ENCODE measurements at places on chromosomes 7 and 10.

DNA sequence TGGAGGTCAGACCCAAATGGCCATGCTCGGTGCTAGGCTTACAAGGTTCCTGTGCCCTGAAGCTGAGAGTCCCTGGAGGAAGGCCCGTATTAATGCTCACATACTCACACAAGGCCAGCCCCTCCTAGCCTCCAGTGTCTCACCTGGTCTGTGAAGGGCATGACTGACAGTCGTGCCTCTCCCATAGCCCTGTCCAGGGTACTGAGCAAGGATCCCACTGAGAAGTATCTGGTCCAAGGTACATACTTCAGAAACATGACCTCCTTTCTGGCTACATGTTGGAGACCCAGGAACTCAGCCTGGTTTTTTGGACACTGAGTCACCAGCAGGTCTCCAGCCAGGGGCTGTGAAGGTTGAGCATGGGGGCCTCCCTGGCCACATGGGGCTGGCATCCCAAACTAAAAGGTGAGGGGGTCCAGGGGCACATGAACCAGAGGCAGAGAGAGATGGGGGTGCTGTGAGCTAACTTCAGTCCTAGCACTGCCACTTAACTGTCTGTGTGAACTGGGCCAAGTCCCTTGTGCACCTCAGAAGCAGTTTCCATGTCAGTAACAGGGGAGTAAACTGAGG, 17.6 kb upstream of the RASGEF1A start:
- DNase-seq = no peak

GRCh38 chr7:69776611-69777010, 178.3 kb downstream of the AUTS2 start:
- DNase-seq = peak; percentile 48

DNA sequence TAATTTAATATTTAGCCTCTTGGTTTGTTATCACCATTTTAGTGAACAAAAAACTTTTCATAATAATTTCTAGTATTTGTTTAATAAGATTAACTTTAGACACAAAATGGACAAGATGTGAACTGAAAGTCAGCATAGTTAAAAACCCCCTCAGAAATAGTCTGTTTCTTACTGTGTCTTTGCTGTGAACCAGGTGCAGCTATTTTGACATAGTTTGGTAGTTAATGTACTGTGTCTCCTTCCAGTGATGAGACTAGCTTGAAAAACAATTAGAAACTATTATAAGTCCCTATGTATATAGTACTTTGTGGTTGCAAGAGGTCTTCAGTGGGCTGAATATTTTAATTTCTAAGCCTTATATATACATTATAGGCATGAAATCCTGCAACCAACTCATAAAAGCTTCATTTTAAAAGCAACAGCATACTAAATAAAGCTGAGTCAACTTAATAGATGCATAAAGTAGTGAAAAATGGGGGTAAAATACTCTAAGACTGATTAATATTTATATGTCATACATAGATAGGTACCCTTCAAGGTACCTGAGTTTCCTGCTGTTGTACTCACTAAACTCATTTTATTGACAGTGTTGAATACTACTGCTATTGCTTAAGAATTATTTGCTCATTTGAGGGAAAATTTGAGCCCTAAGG, 19.2 kb downstream of the DMTF1 start:
- no peak for DNase-seq

- DNase-seq = no peak
Measured at GRCh38 chr7:101575168-101575567, 53.9 kb downstream of the MYL10 start.

- no peak for DNase-seq
Measured at GRCh38 chr10:29517352-29517923, 117.3 kb downstream of the SVIL start.

DNA sequence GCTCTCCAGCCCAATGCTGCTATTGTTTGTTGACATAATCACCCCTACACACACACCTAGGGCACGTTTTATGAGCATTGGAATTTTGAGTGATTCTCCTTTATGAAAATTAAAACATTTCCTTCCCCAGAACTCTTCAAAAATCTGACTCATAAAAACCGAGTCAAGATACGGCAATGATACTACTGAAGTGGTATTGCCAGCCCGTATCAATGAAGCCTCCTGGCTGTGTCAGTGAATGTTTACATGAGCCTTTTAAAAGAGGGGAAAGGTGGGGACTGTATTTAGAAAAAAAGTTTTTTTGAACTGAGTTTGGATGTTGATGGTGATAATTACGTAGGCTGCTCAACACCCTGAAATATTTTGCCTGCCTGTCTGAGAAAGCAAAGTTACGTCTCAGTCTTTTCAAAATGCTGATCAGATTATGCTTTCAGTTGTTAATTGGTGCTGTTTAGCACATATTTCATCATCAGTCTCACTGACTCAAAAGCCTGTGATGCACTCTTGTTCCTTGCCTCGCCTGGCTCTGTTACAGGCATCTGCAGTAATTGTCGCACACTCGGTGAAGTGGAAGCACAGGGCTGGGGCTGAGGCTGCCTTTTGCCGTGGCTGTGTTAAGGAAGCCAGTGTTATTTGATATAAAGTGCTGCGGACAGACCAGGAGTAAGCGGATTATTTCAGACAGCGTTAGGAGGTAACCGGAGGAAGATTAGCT, 157.4 kb upstream of the TCF7L2 start:
- peak; percentile 64 for DNase-seq

DNA sequence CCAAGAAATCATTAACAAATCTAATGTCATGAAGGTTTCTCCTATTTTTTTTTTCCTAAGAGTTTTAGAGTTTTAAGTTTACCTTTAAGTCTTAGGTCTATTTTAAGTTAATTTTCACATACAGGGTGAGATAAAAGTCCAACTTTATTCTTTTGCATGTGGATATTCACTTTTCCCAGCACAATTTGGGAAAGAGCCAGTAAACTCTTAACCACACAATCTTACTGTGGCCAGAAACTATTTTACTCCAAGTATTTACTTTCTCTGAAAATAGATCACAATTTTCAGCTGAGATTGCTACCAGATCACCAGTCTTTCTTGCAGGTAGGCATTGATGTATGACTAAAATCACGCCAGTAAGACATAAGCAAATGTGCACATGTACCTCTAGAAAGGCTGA, 728.5 kb downstream of the TNS3 start:
- peak; percentile 47 for DNase-seq

- peak; percentile 15 for DNase-seq
Measured at GRCh38 chr10:35027567-35027966, 62.6 kb downstream of the CUL2 start.

- no peak for DNase-seq
Measured at GRCh38 chr10:11058965-11059364, 41.3 kb downstream of the CELF2 start.

DNA sequence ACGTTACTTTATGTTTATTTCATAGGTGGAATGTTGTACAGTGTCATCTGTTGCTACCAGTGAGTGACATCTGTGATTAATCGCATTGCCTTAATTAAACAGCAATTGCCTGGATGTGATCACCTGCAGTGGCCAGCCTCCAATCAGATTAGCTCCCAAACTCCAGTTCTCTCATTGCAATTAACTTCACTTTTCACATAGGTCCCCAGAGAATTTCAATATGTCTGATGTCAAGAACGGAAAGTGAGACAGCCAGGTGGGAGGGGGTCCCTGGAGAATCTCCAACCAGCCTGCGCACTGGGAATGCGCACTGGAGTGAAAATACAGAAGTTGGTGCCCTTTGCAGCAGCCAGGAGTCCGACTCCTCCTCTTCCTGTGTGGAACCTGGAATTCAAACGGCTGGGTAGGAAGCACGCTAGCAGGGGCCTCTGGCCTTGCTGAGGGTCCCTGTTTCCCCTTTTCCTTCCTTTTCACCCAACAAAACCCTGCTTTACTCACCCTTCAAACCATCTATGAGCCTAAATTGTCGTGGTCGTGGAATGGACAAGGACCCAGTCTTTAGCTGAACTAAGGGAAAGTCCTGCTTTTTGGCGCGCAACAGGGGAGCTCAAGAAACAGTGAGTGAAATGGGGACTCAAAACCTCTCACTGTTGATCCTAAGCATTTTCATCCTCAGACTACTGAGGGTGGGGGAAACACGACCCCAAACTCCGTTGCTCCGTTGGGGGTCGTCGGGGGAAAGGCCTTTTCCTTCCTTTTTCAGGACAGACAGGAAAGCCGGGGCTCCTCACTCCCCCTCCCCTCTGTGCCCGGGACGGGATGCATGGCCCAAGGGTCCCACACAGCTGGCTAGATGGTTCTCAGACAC, 1355.5 kb upstream of the LRRTM3 start:
- peak; percentile 86 for DNase-seq

DNA sequence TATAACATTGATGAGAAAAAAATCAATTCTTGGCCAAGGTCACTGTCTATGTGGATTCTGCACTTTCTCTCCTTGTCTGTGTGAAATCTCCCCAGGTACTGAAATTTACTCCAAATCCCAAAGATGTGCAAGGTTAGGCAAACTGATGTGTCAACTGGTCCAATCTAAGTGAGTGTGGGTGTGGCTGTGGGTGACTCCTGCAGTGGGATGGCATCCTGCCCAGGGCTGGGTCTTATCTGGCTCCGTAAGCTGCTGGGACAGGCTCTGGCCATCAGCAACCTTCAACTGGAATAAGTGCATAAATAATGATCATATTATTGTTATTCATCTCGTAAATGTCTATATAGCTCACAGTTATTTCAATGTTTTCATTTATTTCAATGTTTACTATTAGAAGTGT, 79.3 kb downstream of the JCAD start:
- DNase-seq = no peak

DNA sequence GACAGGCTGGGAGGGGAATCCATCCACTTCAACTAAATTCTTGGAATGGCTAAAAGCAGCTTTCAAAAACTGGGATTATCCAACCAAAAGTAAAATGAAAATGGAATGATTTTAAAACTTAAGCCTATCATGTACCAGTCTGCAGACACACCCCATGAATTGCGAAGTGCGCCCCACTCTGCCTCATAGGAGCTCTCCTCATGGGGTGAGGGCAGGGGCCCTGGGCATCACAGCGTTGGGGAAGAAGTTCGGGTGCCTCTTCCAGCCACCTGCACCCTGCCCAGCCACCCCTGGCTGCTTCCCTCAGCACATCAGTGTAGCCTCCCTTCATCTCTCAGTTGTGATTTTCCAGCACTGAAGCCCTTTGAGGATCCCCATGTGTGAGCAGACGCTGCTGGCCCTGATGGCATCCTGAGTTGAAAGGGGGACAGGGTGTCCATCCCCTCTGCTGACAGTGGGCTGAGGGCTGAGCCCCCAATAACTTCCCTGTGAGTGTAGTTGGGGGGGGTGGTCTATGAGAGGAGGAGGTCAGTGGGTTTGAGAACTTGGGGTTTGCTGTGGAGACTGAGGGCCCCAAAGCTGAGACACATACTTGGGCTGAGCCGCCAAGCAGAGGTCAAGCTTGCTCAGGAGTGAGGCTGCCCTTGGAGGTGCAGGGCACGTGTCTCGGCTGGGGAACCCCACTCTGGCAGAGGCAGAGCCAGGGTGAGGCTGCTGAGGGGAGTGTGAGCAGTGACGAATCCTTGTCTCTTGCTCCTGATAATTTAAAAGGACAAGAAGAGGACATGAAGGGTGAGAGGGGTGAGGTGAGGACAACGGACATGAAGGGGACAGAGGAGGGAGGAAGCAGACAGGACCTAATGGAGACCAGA, 542.1 kb downstream of the TCERG1L start:
- DNase-seq = no peak

DNA sequence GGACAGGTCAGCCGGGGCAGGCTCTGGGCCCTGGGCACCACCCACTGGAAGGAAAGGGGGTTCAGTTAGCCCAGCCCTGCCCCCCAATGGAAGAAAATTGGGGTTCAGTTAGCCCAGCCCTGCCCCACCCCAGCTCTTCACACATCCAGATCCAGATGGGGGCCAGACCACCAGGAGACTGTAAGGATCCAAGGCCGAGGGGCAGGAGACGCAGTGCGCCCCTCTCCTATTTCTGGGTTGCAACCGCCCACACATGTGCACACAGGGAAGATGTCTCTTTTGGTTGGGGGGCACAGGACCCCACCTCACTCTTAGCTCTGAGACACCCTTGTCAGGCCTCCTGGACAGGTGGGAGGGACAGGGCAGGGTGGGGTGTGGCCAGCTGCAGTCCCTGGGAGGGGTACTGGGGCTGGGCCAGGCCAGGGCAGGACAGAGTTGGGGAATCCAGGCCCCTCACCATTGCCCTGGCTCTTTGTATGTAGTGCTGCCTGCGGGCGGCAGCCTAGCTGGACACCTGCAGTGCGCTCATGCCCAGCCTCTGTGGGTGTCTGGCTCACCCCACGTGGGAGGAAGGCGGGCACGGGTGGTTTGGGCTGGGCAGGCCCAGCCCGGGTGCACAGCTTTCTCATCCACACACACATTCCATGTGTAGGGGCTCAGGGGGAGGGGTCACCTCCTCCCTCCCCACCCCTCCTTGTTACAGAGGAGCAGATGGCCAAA, 141.2 kb downstream of the LHPP start:
- DNase-seq = no peak

DNA sequence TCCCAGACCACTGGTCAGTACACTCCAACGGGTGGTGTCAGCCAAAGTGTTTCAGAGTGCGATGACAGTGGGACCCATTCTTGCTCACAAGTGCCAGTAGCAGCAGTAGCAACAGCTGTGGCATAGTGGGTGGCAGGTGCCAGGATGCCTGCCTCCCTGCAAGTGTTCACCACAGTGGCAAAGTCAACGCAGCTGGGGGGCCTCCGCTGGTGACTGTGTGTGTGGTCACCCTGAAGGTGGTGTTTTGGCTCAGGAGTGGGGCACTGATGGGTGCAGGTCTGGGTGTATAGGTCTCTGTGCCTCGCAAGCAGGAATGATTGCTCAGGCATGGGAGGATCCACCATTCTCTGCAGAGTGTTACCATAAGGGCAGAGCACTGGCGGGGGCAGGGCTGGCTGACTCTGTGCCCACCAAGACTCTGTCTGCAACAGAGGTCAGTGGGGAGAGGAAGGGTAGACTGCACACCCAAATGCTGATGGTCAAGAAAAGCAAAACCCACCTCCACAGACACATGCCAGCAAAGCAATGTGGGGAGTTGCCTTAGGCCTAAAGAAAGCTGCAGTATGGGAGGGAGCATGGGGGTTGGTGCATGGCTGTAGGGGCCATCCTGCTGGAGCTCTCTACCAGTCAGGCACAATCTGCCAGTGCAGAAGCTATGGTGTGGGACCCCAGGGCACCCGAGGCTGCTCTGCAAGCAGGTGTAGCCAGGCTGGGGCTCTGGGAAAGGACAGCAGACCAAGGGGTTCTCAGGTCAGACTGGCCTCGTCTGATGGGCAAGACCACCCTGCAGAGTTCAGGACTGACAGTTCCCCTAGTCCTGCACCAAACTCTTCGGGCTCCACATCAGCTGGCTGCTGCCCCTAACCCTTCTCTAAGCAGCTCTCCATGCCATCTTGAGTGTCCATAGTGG, 368.1 kb downstream of the CTNNA3 start:
- DNase-seq = no peak

DNA sequence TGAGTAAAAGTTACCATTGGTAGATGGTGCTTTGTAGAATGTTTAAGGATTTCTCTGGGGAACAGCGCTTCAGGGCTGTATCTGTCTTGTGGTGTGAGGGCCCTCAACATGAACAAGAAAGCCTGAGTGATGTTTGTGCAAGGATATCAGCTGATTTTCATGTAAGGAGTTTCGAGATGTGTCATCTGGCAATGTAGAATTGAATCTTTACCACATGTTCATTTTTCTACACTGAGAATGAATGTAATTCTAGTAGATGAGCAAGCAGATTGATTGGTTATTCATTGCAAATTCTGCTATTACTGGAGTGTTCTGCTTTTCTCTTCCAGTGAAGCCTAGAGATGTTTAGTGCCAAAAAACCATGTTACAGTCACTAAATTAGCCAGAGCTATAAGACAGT, 87.7 kb downstream of the ST7 start:
- DNase-seq = no peak

Data from muscle of back (tissue), 13 donors.